ENCODE measurements at places on chromosomes 7 and 10.

DNA sequence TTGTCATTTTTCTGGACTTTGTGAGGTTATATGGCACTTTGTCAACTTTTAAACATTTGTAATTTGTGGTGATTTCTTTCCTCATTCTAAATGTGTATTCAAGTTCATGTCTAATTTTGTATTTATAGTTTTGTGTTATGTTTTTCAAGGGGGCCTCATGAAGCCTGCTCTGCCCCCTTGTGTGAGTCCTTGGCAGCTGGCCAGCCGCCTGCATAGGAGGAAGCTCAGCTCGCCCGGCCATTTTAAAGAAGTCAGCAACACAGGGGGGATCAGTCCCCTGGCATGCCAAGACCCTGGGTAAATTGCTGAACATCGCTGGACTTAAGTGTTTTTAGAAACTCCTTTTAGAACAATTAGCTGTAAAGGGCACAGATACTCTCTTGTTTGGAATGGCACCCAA lies 123.0 kb downstream of the ANLN start:
- DNase-seq = no peak

DNA sequence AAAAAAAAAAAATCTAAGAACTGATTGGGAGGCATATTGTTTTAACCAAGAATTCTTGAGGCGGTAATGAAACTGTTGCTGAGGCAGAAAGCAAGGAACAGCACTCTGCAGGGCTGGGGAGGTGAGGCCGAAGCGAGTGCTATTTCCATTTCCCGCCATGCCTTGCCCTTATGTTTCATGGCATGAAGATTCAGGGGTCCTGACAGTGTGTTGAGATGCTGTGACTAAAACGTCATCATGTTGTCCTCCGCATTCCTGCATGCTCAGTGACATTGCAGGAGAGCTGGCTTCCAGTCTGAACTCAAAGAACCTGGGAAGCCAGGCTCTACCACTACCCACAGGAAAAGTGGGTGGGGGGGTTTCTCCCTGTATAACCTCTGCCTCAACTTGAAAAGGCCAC lies 85.2 kb downstream of the EBF3 start:
- no peak for DNase-seq

- DNase-seq = no peak
Measured at GRCh38 chr10:5243521-5243987, 46.9 kb downstream of the AKR1C4 start.

DNA sequence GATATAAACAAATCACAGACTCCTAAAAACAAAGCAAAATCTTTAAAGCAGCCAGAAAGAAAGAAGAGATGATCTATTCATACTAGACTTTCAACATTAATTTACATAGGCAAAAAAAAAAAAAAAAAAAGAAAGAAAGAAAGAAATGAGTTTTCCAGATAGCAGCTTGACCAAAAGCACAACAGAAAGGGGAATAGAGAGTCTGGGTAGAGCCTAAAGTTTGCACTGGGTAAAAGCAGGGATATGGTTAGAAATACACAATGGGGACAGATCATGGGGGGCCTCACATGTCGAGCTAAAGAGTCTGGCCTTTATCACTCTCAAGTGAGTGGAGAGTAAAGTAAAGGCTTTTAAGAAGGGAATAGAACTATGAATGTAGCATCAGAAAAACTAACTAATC lies 169.8 kb downstream of the SGMS1 start:
- DNase-seq = no peak

DNA sequence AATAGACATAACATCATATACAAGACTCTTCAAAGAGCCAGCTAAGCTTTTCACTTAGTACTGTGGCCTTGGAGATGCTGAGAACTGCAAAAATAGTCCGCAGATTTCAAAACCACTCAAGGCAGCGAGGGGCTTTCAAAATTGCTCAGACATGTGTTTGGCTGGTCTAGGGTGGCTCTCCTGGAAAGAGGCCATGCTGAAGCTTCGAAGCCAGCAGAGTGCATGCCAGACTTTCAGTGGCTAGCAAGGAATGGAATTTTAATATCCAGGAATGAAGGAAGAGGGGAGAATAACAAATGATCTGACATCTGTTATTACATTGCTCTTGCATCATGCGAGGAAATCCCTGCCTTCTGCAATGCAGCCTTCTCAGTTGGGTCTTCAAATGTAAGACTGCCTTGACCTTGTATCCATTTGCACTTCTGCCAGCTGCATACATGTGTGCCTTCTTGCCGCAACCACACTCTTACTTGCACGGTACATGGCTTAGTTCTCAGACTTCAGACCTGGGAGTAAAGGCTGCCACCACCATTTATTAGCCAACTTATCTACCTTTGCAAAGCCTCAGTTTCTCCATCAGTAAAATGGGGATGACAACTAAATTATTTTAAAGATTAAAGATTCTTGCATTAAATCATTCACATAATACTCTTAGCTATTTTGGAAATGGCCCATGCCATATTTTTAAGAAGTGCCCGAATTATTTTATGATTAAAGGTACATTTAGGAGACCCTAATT lies 55.9 kb downstream of the ITIH5 start:
- no peak for DNase-seq

DNA sequence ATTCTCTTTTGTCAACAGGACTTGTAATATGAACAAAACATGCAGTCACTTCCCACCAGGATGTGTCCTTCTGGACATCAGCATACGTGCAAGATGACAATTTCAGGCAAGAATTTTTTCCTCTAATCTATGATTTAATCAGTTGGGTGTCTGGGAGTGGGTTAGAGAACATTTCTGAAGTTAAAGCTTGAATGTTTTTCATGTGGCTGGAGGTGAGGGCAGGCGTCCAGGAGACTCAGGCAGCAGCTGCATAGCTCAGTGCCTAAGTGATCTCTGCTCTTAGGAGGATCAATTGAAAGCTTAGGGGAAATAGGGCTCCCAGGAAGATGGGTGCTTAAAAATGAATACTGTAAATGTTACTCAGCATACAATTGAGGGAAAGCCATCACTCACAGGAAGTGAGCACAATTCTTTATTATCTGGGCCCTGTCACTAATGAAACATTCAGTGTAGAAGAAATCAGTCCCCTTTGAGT lies 457.6 kb upstream of the KLF6 start:
- DNase-seq = no peak

GRCh38 chr10:78575400-78575799 lies 493.4 kb upstream of the ZMIZ1 start:
- no peak for DNase-seq

GRCh38 chr10:74175510-74176379 lies 24.7 kb downstream of the ADK start:
- no peak for DNase-seq

GRCh38 chr10:128995676-128996075 lies 471.4 kb upstream of the MGMT start:
- DNase-seq = no peak

DNA sequence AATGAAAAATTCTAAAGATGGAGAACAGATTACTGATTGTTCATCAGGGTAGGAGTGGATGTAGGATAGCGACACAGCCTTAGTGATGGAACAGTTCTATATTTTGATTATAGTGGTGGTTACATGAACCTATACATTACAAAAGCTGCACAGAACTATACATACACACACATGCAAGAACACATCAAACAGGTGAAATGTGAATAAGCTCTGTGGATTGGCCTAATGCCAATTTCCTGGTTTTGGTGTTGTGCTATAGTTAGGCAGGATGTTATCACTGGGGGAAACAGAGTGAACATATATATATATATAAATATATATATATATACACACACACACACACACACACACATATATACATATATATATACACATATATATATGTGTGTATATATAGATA lies 76.4 kb upstream of the PIK3CG start:
- no peak for DNase-seq

- no peak for DNase-seq
Measured at GRCh38 chr10:102208311-102209035, 17.6 kb upstream of the ELOVL3 start.

DNA sequence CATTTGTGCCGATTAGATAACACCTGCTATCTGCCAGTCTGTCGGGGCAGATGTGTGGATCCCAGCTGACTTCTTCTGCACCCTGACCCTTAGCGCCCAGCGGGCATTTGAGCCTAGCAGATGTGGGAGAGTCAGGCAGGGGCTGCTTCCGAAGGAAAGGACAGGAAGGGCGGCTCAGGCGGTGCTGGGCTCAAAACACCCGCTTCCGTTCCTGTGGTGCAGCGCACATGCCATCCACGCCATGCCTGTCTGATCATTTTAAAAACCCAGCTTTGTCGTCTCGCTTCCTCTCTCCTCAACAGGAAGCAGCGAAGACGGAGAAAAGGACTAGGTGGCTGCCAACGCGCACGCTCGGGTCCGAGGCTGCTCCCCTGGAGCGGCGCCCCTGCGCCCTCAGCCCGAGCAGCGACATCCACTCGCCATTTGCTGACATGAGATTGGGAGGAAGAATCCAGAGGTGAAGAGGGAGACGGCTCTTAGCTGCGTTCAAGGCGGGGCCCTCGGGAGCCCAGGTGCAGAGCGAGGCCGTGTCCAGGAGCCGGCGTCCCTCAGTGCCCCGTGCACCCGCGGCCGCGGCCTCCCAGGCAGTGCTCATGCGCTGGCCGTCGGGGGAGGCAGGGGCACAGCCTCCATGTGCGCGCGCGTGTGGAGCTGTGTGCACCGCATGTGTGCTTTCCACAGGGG lies 5.9 kb upstream of the BHLHA15 start:
- DNase-seq = no peak

GRCh38 chr7:47669901-47670384 lies 88.0 kb upstream of the TNS3 start:
- no peak for DNase-seq

DNA sequence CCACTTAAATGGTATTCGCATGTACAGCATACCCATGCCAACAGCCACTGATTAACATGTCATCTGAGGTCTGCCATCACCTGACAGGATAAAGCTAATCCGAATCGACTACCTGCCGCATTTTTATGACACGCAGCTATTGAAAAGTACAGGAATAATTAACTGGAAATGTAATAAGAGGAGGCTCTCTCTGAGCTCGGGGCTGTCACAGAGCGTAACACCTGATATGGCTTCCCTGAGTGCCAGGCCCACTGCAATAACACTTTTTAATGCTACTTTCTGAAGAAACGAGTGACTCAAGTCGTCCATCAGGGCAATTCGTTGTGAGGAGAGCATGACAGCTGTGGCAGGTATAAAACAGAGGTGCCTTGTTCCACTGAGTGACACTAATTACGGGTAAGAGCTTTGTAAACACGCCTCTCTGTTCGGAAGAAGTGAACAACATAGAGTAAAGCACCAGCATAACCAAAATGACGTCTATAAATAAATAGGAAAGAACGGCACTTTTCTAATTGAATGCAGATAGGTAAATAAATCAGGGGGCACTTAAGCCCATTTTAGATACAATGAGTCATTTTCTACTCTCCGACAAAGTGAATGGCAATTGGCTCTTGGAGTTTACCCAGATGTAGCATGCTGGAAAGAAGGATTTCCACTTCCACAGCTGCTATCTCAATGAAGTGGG lies 56.5 kb upstream of the CREB5 start:
- no peak for DNase-seq

GRCh38 chr7:75840029-75840428 lies 26.4 kb upstream of the CCL24 start:
- DNase-seq = no peak

- DNase-seq = no peak
Measured at GRCh38 chr10:109992485-109992884, 15.3 kb upstream of the ADD3 start.

DNA sequence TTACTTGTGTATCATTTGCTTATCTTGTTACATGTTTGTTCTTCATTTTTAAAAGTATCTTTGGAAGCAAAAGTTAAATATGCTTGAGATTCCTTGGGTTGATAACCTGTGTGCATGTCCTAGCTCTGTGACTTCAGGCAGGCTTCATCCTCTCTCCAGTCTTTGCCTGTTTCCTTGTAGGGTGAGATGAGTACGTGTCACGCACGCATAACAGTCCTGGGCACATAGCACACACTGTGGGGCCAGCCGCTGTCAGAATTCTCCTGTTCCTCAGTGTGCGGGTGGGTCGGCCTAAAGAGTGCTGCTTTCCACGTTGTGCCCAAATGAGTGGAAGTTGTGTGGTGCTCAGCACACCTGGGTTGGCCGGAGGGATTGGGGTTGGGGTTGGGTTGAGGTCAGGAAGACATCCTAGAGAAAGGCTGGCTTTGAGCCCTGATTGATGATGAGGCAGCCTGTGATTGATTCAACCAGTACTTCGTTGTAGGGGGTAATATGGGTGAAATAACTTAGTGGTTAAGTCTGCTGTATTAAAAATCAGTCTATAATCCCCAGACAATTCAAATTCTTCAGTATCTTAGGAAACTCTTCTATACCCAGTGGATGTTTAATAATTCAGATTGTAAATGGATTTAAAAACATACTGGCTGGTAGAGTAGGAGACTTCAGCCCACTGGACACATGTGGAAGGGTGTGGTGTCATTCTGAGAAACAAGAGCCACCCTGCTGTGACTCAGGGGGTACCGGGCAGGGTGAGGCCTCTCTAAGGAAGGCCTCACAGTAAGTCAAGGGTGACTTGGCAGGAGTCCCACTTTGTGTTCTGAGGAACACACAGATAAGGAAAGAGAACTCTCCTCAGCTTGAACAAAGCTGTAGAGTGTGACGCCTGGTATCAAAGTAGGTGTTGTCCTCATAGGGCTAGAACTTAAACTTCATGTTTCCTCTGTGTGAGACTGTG lies 54.8 kb downstream of the DAGLB start:
- DNase-seq = no peak

- no peak for DNase-seq
Measured at GRCh38 chr10:100636848-100637553, 101.3 kb downstream of the HIF1AN start.

GRCh38 chr10:119655566-119656001 lies 4.4 kb downstream of the BAG3 start:
- peak; percentile 26 for DNase-seq

- DNase-seq = no peak
Measured at GRCh38 chr10:127150136-127150535, 46.3 kb downstream of the INSYN2A start.

DNA sequence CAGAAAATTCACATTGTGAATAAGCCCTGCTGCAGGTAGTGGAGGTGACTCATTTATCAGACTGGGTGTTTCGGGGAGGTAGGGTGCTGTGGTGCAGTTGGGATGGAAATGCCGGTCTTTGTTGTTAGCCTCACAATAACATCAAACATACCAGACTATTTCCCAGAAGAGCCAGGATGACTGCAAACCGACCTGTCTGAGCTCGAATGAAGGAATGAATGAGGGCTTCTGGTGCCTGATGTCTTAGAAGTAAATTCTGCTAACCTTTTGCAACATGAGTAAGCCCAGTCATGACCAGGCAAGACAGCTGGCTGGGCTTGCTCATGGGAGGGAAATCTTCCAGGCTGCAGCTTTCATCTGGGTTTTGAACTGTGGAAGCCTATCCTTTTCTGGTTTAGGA lies 2.4 kb upstream of the VDAC2 start:
- no peak for DNase-seq

GRCh38 chr10:102133373-102134195 lies 744 bp downstream of the PPRC1 start:
- DNase-seq = peak; percentile 71

- no peak for DNase-seq
Measured at GRCh38 chr7:45235905-45236304, 78.3 kb downstream of the RAMP3 start.

DNA sequence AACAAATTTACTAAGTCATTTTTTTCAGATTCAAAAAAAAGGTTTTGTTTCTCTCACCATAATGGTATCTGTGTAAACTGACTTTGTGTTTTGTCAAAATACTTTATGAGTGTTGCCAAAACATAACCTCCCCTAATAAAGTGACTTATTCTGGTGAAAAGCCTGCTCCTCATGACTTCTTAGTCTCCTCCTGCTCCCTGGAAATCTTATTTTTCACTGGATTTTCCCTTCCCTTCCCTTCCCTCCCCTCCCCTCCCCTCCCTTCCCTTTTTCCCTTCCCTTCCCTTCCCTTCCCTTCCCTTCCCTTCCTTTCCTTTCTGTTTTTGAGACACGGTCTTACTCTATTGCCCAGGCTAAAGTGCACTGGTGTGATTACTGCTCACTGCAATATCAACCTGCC lies 650.1 kb upstream of the GHITM start:
- no peak for DNase-seq

All from stimulated activated CD4-positive, alpha-beta T cell treated with anti-CD3 and anti-CD28 coated beads, Interleukin-12 subunit alpha, Interleukin-12 subunit beta, amount 100 ng/mL, for 4 hours (primary cell).